ENCODE measurements at places on chromosomes 4 and X. TPM values are rescaled to one million over a fixed set of nuclear protein-coding genes. Genes with fewer than 3 reads are reported as not detected.

The SLC34A2 gene
- total RNA-seq = not detected

The CT83 gene
- not detected for total RNA-seq

The RWDD4 gene
- 20.8 TPM for total RNA-seq

The C4orf50 gene
- total RNA-seq = not detected

The MAGED4 gene
- total RNA-seq = 38.1 TPM

The KDR gene
- total RNA-seq = 0.75 TPM

The IL13RA1 gene
- total RNA-seq = 43.2 TPM

The SOD3 gene
- 5.2 TPM for total RNA-seq

The PRR32 gene
- total RNA-seq = not detected

The ODAPH gene
- total RNA-seq = not detected

The MID2 gene
- total RNA-seq = 15.1 TPM

The CCSER1 gene
- 2.9 TPM for total RNA-seq

The PTCHD1 gene
- total RNA-seq = not detected

The GPRASP2 gene
- total RNA-seq = 42.2 TPM

The HTN1 gene
- total RNA-seq = not detected

The FAM149A gene
- total RNA-seq = 4.5 TPM

The NXF2B gene
- not detected for total RNA-seq

The RHOXF1 gene
- total RNA-seq = not detected

The ZAR1 gene
- total RNA-seq = under 0.01 TPM

The MAGEB1 gene
- not detected for total RNA-seq

The SPANXB1 gene
- total RNA-seq = not detected

The POF1B gene
- not detected for total RNA-seq

The GPC4 gene
- total RNA-seq = 2.2 TPM

The HTN3 gene
- total RNA-seq = not detected

The APOO gene
- 11.1 TPM for total RNA-seq

The CHRDL1 gene
- 1.2 TPM for total RNA-seq

The CDX4 gene
- total RNA-seq = not detected

The RADX gene
- total RNA-seq = 5.4 TPM

The USP51 gene
- 2.5 TPM for total RNA-seq

The GPR82 gene
- total RNA-seq = not detected

The AMER1 gene
- total RNA-seq = 1.2 TPM

The MAGEA2 gene
- not detected for total RNA-seq

The MSX1 gene
- total RNA-seq = 18.1 TPM

The FAM9B gene
- not detected for total RNA-seq

The GAGE12D gene
- total RNA-seq = not detected

The CABS1 gene
- total RNA-seq = not detected

Measured in uterine smooth muscle cell (primary cell).